ENCODE measurements at places on chromosomes 5 and 9. TPM values are rescaled to one million over a fixed set of nuclear protein-coding genes. Genes with fewer than 3 reads are reported as not detected.

DNA sequence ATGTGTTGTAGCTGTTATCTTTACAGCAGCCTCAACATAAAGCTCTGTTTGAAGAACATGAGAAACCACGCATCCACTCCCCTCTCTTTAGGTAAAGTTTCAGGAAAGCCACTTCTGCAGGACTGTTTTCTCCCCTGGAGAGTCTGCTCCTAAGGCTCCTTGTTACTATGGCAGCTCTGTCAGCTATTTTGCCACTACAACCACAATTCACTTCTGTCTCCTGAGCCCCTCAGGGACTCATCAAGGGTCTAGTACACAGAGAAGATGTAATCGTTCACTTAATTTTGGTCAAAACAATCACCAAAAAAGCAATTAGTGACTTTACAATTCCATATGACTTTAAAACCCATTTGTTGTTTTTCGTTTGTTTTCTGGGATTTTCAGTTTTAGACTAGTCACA is 157.7 kb downstream of the FBN2 start:
- no peak overlapping the region for H3K4me3 ChIP-seq
- H3K27ac ChIP-seq = no peak overlapping the region
- no peaks in the 10 kb centered on the region for H3K36me3 ChIP-seq
- DNase-seq = no peak
- H3K27me3 ChIP-seq = no peaks in the 10 kb centered on the region

DNA sequence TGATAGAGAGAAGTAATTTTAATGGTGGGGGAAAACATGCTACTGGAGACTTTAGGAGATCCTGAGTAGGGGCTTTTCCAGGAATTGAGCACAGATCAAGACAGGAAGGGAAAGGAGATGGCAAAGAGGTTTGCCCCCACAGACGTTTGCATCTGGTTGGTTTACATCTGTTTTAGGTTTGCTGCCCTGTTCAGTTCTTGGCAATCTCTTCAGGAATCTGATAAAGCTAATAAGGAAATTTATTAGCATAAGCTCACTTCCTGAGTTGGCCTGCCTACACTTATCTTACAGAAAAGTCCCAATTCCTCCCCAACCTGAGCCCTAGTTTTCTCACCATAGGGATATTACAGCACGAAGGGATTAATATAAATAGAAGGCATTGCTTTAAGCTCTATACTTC is 3.4 kb upstream of the CFAP95 start:
- no peaks in the 10 kb centered on the region for H3K36me3 ChIP-seq
- no peak overlapping the region for H3K27ac ChIP-seq
- no peak for DNase-seq
- H3K4me1 ChIP-seq = no peaks in the 10 kb centered on the region
- no peaks in the 10 kb centered on the region for H3K27me3 ChIP-seq

DNA sequence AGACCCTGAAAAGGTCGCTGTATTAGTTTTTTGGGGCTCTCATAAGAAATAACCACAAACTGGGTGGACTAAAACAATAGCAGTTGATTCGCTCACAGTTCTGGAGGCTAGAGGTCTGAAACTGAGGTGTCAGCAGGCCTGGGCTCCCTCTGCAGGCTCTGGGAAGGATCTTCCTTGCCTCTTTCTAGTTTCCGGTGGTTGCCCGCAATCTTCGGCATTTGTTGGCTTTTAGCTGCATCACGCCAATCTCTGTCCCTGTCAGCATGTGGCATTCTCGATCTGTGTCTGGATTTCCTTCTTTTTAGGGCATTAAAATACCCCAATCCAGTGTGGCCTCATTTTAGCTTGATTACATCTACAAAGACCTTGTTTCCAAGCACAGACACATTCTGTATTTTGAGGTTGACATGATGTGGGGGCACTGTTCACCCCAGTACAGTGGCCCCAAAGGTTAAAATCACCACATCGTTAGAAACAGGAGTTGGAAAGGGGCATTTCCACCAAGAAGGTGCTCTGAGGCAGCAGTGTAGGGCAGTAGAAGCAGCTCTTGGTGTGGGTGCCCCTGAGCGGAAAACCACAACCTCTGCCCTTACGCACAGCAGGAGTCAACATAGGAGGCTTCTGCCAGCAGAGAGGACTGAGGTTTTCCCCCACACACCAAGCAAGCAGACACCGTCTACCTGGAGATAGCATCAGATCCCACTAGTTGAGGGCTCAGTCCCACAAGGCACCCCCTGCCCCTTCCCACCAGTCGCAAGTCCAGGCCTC is 13.5 kb downstream of the ZNF79 start:
- no peak for DNase-seq
- no peak overlapping the region for H3K27ac ChIP-seq
- no peaks in the 10 kb centered on the region for H3K4me1 ChIP-seq
- no peaks in the 10 kb centered on the region for H3K27me3 ChIP-seq
- H3K36me3 ChIP-seq = peaks cover 91% of the 10 kb centered on the region
- H3K4me3 ChIP-seq = no peak overlapping the region

- no peak for DNase-seq
- H3K27me3 ChIP-seq = no peaks in the 10 kb centered on the region
- no peak overlapping the region for H3K4me3 ChIP-seq
- H3K27ac ChIP-seq = no peak overlapping the region
- no peaks in the 10 kb centered on the region for H3K36me3 ChIP-seq
These were observed 61.4 kb upstream of the ALDH1B1 start for GRCh38 chr9:38331141-38331540.

DNA sequence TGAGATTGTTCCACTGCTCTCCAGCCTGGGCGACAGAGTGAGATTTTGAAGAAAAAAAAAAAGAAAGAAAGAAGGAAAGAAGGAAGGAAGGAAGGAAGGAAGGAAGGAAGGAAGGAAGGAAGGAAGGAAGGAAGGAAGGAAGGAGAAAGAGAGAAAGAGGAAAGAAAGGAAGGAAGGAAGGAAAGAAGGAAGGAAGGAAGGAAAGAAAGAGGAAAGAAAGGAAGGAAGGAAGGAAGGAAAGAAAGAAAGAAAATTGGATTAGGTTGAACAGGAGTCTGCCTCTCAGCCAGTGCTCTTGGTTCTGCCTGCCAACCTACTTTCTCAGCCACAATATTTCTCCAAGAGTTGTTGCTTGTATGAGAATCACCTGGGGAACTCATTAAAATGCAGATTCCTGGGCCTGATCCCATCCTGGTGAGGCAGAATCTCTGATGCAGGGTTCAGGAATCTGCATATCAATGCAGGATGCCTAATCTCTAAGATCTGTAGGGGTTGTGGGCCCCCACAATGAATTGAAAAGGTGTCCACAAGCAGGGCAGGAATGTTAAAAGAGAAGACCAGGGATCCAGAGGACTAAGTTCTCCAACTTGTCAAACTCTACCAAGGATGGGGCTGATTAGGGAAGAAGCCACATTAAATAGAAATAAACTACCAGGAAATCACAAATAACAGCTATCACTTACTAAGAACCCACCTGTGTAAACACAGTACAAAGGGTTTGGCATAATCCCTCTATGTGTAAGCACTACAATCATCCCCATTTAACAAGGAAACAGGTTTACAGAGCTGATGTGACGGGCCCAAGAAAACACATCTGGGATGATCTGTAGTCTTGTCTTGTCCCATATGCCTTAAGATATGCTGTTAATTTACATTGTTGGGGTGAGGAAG is 23.4 kb upstream of the GALNT10 start:
- H3K4me1 ChIP-seq = no peaks in the 10 kb centered on the region
- DNase-seq = no peak
- no peaks in the 10 kb centered on the region for H3K36me3 ChIP-seq

- H3K4me1 ChIP-seq = no peaks in the 10 kb centered on the region
- no peaks in the 10 kb centered on the region for H3K36me3 ChIP-seq
- no peak for DNase-seq
- no peak overlapping the region for H3K4me3 ChIP-seq
- no peak overlapping the region for H3K27ac ChIP-seq
These were observed 155.3 kb upstream of the NFIL3 start for GRCh38 chr9:91578911-91579310.

DNA sequence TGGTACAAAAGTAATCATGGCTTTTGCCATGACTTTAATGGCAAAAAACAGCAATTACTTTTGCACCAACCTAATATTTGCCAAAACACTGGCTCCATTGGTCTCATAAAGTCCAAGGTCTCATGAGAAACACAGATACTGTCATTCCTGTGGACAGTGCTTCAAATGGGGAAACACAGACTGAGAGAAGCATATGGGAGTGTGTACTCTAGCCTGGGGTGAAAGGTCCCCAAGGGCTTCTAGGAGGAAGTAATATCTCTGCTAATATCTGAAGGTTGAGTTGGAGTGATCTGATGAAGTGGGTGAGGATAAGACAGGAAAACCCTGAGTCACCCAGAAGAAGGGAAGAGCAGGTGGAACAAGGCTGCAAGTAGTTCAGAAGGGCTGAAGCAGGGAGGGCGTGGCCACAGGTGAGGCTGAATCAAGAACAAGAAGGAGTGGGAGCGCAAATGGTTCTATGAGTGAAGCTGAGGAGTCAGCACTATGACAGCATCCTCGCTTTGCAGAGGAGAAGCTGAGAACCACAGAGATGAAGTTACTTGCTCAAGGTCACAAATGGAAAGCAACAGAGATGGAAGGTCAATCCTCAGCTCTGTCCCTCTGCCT is 164.1 kb downstream of the ASTN2 start:
- no peaks in the 10 kb centered on the region for H3K4me1 ChIP-seq
- H3K36me3 ChIP-seq = no peaks in the 10 kb centered on the region
- no peaks in the 10 kb centered on the region for H3K27me3 ChIP-seq

DNA sequence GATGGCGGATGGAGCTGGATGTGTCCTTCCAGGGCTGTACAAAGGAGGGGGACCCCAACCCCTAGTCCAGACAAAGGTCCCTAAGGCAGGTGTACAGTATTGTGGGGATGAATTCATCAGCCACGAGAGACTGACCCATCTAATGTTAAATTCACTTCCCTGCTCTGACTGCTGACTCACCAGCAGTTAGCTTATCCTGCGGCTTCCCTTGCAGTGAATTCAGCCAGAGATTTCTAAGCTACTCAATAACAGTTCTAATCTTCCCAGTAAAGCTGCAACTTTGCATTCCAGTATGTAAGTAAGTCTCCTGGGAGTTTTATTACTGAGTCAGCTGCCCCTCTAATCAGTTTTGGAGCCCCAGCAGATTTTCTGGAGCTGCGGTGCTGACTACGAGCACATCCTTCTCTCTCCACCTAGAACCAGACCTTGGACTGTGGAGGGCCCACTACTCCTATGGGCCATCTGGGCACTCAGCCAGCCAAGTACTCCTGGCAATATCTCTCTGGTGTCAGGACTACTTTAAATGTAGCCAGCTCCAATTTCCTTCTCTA is 16.1 kb downstream of the B4GALT1 start:
- no peaks in the 10 kb centered on the region for H3K27me3 ChIP-seq
- peaks cover 23% of the 10 kb centered on the region for H3K4me1 ChIP-seq
- DNase-seq = peak; percentile 79
- H3K27ac ChIP-seq = peak overlapping the region; percentile 31

DNA sequence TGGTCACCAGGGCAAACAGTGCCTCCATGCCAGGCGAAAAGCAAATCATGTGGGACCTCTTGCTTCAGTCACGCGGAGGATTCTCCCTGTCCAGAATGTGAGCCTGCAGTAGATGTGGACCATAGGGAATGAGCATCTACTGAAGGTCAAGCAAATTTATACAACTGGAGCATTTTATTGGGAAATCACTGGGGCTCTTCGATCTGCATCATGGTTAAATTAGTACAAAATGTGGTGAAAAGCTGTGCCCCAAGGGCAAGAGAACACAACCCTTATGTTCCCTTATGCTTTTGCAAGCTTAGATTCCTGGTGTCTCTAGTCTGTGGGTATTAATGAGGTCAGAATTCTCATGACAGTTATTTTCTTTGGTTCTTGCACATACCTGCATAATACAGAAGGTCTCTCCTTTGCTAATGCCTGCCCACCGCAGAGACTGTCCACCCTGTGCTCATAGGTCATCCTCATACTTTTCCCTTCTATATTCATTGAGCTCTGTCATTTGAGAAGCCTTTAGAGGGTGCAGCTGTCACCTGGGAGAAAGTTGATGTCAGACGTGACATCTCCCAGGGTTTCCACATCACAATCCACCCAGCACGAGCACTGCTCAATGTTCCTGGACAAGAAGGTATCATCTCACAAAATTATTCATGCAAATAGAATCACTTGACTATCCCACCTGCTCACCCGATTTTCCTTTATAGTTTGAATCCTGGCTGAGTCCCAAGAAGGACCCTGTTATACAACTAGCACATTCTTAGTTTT is 111.7 kb downstream of the NXNL2 start:
- H3K4me3 ChIP-seq = no peak overlapping the region
- H3K36me3 ChIP-seq = no peaks in the 10 kb centered on the region
- no peak overlapping the region for H3K27ac ChIP-seq
- H3K27me3 ChIP-seq = no peaks in the 10 kb centered on the region

Gene BTNL8
- total RNA-seq = not detected

Gene HBEGF
- 5.4 TPM for total RNA-seq

Gene LRRC19
- not detected for total RNA-seq

Gene FBP2
- 0.36 TPM for total RNA-seq
